ENCODE measurements at places on chromosomes 6 and 20. TPM values are rescaled to one million over a fixed set of nuclear protein-coding genes. Genes with fewer than 3 reads are reported as not detected.

Gene HTR1E
- total RNA-seq = not detected

Gene PACSIN1
- total RNA-seq = not detected

Gene WFDC2
- total RNA-seq = not detected

Gene HLA-DQA2
- total RNA-seq = not detected

Gene HLA-DOB
- total RNA-seq = not detected

Gene LEMD2
- 57.0 TPM for total RNA-seq

Gene LY6G6C
- total RNA-seq = not detected

Gene PCK1
- total RNA-seq = not detected

Gene DNMT3B
- 1.7 TPM for total RNA-seq

Gene BPI
- total RNA-seq = not detected

Gene PHF1
- 16.7 TPM for total RNA-seq

Gene FAM83D
- total RNA-seq = 22.5 TPM

Gene KHDC1
- total RNA-seq = 0.19 TPM

Gene DEFB132
- not detected for total RNA-seq

Gene CST2
- not detected for total RNA-seq

Measured in bladder microvascular endothelial cell (primary cell).